ENCODE measurements at places on chromosomes 5 and 9.
A peak's percentile ranks its signal among the peaks of the same experiment; 100 is the strongest.

DNA sequence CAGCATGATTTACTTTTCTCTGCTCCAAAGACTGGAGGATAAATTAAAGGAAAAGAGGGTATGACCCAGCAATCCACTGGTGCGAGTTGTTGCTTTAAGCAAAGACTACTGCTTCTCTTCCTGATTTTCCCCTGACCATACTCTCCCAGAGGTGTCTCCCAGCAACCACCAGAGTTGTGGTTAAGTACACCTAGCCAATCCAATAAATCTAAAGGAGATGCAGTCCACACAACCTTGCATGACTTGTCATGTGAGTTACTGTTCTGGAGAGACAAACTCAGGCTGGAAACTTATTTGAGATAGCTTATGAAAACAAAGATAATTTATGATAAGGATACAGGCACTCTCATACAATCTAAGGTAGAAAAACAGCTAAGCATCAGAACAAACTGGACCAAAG is 11.9 kb downstream of the TMC1 start:
- no peak for DNase-seq

DNA sequence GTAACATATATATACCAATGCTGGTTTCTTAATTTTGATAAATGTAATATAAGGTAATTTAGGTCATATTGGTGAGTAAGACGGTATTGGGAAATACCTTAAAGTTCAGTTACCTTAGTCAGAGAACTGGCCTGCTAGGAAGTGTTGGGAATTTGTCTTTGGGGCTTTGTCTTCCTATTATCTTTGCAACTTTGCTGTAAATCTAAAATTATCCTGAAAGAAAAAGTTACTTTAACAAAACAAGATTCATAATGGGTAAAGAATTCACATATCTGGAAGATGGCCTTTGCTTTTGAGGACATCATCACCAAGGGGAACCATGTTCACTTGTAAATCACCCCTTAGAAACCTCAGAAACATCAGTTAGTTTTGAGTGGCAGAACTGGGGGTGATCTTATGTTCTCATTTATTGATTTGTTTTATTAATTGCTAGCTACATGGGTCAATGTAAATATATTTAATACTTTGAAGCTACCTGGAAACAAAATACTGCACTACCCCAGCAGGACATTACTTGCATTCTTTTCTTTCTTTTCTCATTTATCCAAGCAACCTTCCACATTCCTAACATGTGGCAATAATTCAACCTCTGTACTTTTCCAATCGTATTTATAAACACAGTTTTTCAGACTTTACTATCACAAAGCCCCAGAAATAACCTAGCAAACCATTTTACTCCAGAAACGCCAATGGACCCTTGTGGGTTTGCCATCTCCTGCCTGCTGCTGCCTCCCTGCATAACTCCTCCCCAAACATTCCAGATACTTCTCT is 41.4 kb downstream of the GLIS3 start:
- peak; percentile 50 for DNase-seq

DNA sequence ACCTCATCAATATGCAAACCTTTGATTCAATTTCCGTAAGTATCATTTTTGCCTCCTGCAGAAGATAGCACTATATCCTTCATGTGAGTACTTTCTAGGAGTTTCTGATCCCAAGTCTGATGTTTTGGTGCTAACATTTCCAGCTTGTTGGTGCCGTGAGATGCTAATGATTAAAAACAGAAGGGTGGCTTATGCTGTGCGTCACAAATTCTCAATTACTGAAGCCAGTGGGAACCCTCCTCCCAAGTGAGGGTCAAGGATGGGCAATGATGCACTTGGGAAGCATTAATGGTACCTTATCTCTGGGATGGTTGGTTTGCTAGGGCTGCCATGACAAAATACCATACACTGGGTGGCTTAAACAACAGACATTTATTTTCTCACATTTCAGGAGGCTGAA is 123.0 kb downstream of the FOXD1 start:
- DNase-seq: peak; percentile 31

DNA sequence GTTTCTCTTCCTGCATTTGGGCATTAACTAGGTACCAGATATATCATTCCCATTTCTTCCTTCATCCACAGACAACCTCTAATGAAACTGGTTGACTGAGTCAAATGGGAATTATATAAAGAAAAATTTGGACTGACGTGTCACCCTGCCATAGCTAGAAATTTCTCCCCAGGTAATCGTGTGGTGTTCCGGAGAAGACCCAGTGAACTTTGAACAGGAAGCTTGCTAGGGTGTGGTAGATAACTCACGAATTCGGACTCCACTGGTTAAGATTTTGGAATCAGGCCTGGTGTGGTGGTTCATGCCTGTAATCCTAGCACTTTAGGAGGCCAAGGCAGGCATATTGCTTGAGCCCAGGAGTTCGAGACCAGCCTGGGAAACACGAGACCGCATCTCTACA is 114.3 kb upstream of the OTULINL start:
- DNase-seq: no peak

DNA sequence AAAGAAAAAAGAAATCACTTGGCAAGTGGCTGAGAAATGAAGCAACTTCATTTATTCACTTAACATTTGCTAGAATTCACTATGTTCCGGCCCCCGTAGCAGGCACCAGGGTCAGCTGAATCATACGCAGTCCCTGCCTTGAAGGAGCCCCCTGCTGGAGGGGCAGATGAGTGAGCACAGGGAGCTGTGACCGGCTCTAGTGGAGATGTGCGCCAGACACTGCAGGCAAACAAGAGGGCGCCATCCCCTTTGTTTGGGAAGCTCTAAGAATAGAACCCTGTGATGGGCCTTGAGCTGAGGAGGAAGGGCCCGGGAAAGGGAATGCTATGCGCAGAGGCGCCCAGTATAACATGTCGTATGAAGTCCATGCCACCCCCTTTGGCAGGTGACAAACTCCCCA is 20.2 kb upstream of the RPL26L1 start:
- DNase-seq: peak; percentile 74

GRCh38 chr5:89282554-89283510 is 399.8 kb upstream of the MEF2C start:
- DNase-seq: peak; percentile 77

- DNase-seq: no peak
Observed at GRCh38 chr9:37970301-37971107, 66.6 kb upstream of the SLC25A51 start.

GRCh38 chr5:93055971-93056370 is 525.0 kb downstream of the NR2F1-AS1 start:
- no peak for DNase-seq

DNA sequence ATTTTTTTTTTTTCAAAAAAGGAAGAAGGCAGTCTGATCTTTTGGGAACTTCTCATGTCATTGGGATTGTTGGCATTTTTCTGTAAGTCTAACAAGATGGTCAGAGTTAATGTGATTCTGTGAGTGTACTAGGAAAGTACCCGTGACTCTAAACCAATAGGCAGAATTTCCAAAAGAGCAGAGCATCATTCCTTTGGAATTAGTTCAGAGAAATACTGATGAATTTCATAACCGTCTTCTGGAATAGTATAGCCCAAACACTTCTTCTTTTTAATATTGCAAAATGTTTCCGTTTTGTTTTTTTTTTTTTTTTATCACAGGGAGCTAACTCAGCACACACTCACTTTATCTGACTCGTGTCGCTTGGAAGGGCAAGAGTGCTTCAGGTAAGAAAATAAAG is 407.4 kb downstream of the DTWD2 start:
- DNase-seq: peak; percentile 75

DNA sequence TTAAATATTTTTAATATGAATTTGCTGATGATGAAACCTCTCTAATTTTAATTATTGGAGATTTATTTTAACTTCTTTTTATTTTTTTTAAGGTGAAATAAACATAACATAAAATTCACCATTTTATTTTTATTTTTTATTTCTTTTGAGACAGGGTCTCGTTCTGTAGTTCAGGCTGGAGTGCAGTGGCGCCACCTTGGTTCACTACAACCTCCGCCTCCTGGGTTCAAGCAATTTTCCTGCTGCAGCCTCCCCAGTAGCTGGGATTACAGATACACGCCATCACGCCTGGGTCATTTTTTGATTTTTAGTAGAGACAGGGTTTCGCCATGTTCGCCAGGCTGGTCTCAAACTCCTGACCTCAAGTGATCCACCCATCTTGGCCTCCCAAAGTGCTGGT is 402.9 kb downstream of the PRR16 start:
- no peak for DNase-seq

GRCh38 chr5:74304536-74304935 is 336.0 kb downstream of the ENC1 start:
- DNase-seq: no peak

GRCh38 chr5:21152611-21153010 is 1164.6 kb upstream of the CDH18 start:
- peak; percentile 90 for DNase-seq

DNA sequence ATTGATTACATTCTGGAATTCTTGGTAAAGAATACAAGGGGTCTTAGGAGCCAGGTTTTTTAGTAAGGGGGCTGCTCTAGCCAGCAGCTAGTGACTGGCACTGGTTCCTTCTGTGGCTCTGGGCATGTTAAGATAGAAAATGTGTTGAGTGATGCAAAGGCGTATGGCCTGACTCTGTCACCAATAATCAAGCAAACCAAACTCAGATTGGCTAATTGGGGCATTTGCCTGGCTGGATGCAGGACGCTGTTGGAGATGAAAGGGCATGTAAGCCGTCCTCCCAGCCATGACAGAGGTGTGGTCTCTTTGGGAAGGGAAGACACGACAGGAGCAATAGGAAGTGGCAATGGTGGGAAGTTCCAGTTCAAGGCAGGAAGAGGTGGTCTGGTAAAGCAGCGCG is 87.6 kb upstream of the CTSL start:
- no peak for DNase-seq

DNA sequence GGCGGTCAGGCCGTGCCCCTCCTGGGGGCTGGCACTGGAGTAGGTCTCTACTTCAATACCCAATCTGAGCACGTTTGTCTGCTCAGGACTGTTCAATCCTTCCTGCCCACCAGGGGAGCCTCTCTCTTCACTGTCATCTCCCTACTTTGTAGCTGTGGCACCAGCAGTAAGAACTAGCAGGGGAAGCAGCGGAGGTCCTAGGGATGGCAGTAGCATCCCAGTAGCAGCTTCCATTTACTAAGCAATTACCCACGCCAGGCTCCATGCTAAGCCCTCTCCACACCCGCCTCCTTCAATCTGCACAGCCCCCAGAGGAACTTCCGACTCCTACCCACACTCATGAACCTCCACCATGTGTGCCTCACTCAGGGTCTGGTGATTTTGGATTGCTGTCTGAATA is 31.7 kb downstream of the FSTL4 start:
- no peak for DNase-seq

DNA sequence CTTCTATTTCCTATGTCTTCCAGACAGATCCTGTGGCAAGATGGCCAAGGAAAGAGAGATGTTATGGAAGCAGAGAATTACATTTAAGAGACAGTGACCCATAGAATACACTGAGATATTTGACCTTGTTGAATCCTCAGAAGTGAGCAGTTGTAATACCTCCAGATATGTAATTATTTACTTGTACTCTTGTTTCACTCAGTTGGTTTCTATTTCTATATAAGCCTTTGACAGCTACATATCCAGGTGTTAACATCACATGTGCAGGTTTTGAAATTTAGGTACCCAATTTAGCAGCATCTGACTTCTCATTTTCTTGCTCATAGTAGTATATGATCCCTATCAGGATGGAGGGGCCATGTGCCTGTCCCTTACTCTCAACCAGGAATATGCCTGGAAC is 269.5 kb downstream of the CD180 start:
- no peak for DNase-seq

GRCh38 chr9:127608104-127608966 is 3.7 kb upstream of the STXBP1 start:
- no peak for DNase-seq

DNA sequence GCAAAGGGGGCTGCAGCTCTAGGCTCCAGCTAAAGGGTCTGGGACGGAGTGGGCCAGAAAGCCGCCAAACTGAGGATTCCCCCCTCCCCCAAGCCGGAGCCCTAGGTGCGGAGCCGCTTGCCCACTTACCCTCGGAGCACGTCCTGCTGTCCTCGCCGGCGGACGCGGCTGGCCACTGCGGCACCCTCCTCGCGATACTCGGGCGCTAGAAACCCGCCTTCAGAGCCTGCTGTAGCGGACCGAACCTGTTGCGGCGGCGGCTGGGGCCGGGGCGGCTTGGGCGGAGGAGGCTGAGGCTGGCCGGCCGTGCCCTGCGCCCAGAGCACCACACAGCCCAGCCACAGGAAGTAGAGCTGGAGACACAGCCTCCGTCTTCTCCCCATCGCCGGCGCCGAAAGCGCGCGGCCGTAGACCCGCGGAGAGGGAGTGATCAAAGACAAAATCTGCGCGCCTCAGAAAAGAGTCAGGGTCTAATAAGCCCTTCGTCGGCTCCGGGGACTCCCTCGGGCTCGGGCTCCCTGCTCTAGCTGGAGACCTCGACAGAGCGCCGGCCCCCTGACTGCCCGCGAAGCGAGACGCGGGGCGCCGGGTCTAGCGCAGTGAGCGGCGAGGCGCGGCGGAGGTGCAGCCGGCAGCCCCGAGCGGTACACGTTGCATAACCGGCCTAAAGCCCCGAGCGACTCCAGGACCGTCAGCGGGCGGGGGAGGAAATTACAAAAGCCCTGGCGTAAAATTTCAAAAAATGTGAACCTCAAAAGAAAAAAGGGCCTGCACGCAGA is 635 bp downstream of the FBN2 start:
- DNase-seq: peak; percentile 67

GRCh38 chr5:4245511-4245910 is 649.9 kb downstream of the IRX1 start:
- no peak for DNase-seq

- DNase-seq: no peak
Observed at GRCh38 chr9:112725961-112726360, 8.0 kb upstream of the INIP start.

DNA sequence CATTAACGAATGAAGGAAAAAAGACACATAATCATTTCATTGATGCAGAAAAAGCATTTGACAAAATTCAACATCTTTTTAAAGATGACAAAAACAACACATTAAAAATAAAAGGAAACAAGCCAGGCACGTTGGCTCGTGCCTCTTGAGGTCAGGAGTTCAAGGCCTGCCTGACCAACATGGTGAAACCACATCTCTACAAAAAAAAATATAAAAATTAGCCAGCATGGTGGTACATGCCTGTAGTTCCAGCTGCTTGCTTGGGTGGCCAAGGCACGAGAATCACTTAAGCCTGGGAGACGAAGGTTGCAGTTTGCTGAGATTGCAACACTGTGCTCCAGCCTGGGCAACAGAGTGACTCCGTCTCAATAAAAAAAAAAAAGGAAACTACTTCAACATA is 77.0 kb downstream of the ERCC6L2 start:
- no peak for DNase-seq

DNA sequence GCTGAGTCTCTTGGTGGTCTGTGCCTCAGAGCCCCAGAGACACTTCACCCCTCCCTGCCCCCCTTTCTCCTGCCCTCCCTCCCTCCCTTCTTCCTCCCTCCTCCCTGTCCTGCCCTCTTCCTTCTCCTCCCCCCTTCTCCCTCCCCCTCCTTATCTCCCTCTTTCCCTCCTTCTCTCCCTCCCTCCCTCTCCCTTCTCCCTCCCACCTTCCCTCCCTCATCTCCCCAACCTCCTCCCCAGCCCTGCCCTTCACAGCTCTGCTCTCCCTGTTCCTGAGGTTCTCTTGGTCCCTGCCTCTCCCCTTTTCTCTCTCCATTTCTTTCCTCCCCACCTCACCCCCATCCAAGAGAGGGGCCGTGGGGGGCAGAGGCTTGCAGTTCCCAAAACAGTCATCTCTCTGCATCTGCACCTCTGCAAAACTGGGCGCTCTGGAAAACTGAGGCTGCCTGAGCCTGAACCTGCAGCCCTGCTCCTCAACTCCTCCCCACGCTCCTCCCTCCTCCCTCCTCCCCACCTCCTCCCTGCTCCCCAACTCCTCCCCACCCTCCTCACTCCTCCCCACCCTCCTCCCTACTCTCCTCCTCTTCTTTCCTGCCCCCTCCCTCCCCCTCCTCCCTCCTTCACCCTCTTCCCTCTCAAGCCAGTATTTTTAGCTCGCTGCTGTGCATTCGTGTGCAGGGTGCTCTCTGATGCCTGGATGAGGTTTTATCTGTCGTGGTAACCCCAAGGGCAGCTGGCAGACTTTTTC is 219.1 kb downstream of the C9orf50 start:
- peak; percentile 56 for DNase-seq

Data from fibroblast of skin of scalp (primary cell).